ENCODE measurements at places on chromosomes 2 and 18. TPM values are rescaled to one million over a fixed set of nuclear protein-coding genes. Genes with fewer than 3 reads are reported as not detected.

The ASB18 gene
- polyA plus RNA-seq: not detected

The LONRF2 gene
- polyA plus RNA-seq: 2.4 TPM

The TUBA4B gene
- not detected for polyA plus RNA-seq

The GRB14 gene
- polyA plus RNA-seq: 6.4 TPM

The ANO7 gene
- 0.81 TPM for polyA plus RNA-seq

- DNase-seq: no peak
Observed at GRCh38 chr18:49185623-49186022, 234.9 kb upstream of the SMAD7 start.

DNA sequence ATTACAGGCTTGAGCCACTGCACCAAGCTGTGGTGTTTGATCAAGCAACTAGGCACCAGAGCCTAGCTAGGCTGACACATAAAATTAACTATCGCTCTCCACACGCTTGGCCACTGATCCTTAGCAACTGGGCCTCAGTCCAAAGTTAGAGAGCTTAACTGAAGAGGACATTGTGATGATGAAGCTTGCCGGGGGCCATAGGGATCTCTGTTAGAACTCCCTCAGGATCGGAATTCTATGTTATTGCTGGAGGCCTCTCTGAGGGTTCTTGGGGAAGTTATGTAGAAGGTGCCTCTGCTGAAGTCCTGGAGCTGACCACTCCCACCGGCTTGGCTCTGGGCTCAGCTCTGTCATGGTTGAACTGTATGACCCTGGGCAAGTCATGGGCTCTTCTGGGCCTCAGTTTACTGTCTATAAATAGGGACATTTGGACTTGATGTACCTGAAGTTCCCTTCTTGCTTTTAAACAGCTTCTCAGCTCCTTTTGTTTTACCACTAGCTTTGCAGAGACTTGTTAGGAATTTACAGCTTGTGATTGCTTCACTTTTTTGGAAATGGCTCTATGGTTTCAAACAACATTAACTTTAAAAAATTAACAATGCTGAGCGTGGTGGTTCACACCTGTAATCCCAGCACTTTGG lies 44.1 kb downstream of the GATA6 start:
- DNase-seq: no peak

- DNase-seq: no peak
Observed at GRCh38 chr2:224545884-224546644, 39.1 kb downstream of the CUL3 start.

DNA sequence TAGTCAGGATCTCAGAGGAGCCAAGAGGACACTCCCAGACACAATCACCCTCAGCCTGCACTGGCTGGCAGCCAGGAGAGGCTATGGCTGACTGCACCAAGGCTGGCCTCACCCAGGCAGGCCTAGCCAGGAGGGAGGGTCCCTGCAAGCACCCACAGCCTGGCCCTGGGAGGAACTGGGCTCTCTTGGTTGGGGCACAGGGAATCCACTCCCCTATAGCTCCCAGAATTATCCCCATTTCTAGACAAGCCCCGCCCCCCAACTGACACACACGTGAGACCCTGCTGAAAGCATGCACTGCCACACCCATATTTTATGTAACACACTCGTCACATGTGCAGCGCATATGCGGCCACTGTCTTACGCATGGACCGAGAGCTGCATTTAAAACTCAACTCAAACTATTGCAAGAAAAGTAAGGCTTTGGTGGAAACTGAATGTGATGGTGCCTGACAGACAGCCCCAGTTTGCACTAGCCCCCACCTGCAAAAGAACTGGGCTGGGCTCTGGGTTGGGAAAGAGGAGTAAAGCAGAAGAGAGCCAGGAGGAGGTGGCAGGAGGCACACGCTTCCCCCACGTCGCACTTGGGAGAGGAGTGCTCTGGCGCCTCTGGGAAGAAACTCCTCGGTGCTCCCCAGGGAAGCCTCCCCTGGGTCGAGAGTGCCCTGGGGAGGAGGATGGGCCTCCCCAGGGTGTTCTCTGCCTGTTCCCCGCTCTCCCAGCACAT lies 28.9 kb upstream of the ARHGEF4 start:
- DNase-seq: no peak

- DNase-seq: no peak
Observed at GRCh38 chr2:37664231-37664643, 7.2 kb downstream of the CDC42EP3 start.

GRCh38 chr2:73939419-73939818 lies 12.7 kb downstream of the DGUOK start:
- no peak for DNase-seq

DNA sequence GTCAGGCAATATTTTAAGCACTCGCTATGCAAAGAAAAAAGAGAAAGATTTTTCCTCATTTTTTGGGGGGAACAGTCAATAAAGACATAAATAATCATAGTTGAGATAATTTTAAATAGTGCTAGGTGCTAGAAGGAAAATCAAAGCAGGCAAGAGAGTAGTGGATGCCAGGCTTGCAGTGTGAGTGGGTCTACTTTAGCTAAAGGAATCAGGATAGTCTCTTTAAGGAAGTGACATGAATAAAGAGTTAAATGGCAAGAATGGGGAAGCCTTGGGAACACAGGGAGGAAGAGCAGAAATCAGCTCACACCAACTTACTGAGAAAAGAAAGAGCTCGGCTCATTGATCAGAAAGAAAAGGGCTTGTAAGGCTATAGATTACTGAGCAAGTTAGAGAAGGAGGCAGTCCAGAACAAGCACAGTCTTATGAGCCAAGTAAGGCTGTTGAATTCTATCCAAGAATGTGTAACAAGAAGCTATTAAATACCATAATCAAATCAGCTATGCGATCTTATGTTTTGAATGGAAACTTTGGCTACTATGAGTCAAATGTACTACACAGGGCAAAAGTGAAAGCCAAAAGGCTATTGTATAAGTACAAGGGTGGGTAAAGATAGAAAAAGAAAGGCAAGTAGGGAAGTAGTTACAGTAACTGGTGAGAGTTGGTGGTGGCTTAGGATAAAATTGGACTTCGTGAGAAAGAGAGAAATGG lies 833.8 kb upstream of the PIK3C3 start:
- DNase-seq: no peak
